ENCODE measurements at places on chromosomes 4 and X. TPM values are rescaled to one million over a fixed set of nuclear protein-coding genes. Genes with fewer than 3 reads are reported as not detected.

GRCh38 chr4:112968451-112969159 is 80.8 kb upstream of the ANK2 start:
- no peak for DNase-seq

DNA sequence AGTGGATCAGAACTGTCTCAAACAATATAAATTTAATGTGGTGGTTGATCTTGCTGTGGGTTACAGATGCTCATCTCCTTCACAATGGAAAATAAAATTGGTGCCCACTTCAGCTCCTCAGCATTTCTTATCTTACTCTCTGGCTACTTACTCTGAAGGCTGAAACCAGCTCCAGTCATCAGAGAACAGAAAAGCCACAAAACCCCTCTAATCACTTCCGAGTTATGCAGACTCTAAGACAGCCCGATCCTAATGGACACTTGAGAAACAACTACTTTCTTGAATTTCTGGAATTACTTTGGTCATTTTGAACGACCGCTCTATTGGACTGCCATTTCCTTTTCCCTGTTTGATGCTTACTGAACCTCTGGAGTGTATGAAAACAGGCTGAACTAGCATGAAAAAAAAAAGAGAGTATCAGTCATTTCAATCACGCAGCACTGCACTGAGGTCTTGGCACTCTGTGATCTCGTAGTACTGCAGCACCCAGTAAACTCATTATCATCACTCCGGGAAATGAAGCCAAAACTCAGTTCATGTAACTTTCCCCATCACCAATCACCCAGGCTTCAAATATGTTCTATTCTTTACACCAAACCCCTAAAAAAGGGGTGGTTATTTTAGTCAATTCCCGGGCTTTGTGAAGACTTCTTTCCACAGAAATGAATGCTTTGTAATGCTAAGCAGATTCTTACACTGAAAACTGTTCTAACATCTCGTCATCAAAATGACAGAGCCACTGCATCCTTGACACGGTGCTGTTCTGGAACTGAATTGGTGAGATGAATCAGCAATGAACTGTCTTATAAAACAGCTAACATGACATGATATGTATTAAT is 54.5 kb downstream of the TSPAN5 start:
- DNase-seq: no peak

- DNase-seq: no peak
Observed at GRCh38 chr4:173509036-173510001, 20.7 kb downstream of the HAND2 start.

DNA sequence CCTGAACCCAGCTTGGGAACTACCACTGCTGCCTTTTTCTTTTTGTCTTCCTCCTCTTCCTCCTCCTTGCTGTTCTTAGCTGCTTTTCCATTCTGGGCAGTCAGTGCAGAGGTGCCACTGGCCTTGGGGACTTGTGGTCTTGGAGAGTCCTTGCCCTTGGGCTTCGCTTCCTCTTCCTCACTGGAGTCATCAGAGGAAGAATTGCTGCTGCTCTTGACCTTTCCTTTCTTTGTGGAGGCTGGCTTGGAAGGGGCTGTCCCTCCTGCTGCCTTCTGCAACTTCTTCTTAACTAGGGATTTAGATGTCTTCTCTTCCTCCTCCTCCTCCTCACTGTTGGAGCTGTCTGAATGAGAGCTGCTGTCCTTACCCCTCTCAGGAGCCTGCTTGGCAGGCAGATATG is 53.2 kb downstream of the FAM9B start:
- no peak for DNase-seq

DNA sequence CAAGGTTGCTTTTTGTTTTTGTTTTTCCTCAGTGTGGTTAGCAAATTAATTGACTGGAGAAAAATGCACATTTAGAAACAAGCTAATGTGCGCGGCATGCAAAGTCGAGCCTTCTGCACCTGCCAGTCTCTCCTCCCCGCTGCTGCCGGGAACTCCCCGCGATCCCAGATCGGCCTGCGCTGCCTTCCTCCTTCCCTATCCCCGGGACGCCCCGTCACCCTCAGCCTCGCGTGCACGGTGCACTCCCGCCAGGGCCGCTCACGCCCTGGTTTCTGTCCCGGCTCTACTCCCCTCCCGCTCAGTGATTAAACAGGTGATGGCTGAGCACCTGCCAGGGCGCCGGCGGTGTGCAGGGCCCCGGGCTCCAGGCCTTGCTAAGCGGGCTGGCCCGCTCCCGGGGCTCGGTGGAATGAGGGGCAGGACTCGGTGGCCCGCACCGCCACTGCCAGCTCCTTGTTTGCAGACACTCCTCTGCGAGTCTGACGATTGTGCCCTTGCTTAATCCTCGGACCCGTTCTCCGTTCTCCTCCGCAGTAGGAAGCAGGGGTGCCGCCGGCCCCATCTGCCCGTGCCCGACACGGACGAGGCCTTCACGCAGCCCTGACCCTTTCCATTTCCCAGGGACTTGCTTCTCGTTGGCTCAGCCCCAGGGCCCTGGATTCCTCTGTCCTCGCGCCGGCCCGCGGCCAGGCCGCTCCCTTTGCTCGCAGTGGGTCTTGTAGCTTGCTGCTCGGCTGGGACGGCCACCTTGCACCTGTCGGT is 143.4 kb downstream of the TRIML1 start:
- DNase-seq: no peak

DNA sequence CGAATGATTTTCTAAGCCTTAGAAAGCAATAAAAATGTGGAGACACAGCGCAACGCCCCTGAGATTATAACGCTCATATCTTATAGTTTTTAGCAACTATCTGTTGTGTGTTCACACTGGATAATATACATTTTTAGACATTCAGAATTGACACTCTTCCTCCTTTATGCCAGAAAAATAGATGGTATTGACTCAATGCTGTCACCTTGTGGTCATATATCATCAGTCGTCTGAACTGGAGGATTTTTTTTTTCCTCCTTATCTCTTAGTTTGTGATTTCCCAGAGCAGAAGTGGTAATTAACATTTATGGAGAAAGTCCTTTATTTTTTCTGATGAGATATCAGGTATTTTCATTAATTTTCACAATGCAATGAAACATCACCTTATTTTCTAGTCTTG is 759.6 kb downstream of the RAB28 start:
- no peak for DNase-seq

GRCh38 chrX:153870791-153871360 is 15.1 kb downstream of the L1CAM start:
- no peak for DNase-seq

DNA sequence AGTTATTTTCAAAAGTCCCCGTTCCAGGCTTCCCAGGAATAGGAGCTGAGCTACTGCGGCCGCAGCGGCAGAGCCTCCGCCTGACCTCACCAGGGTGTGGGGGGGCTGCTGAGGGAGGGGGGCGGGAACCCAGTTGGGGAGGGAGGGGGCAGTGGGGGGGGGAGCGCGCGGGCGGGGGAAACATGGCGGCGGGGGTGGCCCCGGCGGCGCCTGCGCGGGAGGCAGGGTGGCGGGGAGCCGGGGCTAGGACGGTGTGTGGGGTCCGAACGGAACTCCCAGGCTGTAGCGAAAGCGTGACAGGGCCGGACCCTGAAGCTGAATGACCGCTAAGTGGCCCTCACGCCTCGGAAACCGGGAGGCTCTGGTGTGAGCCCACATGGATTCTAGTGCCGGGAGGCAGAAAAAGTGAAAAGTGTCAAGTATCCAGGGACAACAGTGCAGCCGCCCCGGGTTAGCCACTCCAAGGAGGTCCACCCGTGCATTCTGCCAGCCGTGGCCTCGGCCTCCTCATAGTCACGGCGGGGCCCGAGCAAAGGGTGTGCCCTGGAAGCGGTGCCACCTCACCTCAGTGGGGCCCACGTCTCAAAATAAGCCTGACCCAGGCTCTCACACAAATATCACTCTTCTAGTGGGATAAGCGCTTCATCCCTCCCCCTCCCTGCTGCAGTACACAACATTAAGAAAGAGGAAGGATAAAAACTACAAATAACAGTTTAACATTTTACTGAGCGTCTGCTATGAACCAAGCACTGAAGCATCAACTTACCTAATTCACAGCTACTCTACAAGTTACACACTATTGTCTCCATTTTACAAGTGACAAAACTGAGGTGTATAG is at the start of gene KLHL13:
Gene KLHL13 (minus strand): TSS at position 98 of the 838 bp plus-strand sequence. CDS start 88,337 bp downstream, outside the sequence.
- DNase-seq: peak; percentile 34

DNA sequence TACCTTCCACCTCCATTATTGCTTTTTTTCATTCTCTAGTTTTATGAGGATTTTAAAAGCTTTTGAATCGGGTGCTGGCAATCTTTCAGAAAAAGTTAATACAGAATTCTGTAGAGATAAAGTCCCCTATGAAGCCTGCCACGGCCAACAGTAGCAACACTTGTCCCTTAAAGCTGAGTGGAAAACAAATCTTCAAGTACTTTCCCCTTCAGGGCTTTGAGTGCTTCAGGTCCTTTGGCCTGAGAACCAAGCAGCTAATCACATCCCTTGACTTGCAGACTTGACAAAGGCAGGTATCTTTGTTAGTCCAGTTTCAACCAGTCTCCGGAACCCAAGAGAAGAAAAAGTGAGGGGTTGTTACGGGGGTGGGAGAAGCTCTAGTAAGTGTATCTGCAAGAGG is 144.4 kb downstream of the ATG4A start:
- no peak for DNase-seq

MUC7 gene
- total RNA-seq: not detected

KLHL34 gene
- total RNA-seq: not detected

TMEM35A gene
- not detected for total RNA-seq

CXorf65 gene
- total RNA-seq: not detected

TMPRSS11B gene
- not detected for total RNA-seq

ADRA2C gene
- total RNA-seq: 1.7 TPM

TCP11X2 gene
- not detected for total RNA-seq
